AG09319 (cell line): ENCODE measurements at places on chromosomes 16 and 17.

DNA sequence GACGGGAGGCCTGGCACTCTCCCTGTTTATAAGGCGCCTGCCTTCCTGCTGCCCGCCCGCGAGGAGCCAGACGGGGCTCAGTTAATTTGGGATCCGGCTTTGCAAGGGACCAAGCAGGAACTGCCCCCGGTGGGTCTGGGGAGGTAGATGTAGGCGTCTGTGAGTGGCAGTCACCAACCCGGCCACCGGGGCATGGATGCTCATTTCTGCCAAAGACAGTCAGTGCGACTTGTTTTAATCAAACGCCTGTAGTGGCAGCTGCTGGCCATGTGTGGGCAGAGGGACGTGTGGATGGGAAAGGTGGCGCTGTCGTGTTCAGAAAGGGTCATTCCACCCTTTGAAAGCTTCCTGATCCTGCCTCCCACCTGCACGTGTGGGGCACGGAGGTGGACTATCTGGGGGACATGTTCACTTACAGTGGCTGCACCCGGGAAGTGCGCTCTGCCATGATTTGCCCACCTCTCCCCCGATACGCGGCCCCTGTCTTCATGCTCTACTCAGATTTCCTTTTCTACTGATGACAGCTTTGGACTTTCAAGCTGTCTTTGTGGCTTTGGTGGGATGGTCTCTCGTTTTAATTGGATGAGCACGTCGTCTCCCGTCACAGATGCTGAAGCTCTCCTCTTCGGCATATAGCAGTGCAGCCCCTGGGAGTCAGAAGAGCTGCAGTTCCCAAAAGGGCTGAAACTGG is 60.3 kb upstream of the CIBAR2 start:
- no peak for DNase-seq

- no peak for DNase-seq
Observed at GRCh38 chr17:49894761-49895160, 46.9 kb upstream of the TAC4 start.

GRCh38 chr17:62981933-62982332 is 15.9 kb downstream of the TANC2 start:
- no peak for DNase-seq

GRCh38 chr16:62989480-62989879 is 953.2 kb upstream of the CDH8 start:
- DNase-seq = no peak

- no peak for DNase-seq
Observed at GRCh38 chr16:69105501-69106361, at the start of gene HAS3. Gene HAS3 (plus strand): TSS chr16:69105653. CDS start chr16:69109396, 3,743 bp downstream.

DNA sequence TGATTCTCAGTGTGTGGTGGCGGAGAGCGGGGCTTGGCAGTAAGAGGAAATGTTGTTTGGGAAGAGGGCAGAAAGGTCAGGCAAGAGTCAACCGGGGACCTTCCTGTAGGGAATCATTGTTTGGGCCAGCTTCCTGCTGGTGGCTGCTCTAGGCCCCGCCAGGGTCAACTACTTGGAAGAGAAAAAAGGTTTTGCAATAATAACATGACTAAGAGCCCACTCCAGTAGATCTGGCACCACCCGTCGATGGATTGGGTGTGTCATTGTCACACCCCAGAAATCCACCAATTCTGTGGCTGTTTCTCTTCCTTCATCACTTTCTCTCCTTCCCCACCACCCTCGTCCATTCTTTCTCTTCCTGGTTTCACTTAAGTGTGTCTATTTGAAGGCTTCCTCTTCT is 4.2 kb upstream of the KRT24 start:
- no peak for DNase-seq

- no peak for DNase-seq
Observed at GRCh38 chr16:2960183-2961010, 3.7 kb upstream of the KREMEN2 start.

GRCh38 chr16:66717776-66718175 is 21.2 kb upstream of the CMTM4 start:
- DNase-seq = no peak

DNA sequence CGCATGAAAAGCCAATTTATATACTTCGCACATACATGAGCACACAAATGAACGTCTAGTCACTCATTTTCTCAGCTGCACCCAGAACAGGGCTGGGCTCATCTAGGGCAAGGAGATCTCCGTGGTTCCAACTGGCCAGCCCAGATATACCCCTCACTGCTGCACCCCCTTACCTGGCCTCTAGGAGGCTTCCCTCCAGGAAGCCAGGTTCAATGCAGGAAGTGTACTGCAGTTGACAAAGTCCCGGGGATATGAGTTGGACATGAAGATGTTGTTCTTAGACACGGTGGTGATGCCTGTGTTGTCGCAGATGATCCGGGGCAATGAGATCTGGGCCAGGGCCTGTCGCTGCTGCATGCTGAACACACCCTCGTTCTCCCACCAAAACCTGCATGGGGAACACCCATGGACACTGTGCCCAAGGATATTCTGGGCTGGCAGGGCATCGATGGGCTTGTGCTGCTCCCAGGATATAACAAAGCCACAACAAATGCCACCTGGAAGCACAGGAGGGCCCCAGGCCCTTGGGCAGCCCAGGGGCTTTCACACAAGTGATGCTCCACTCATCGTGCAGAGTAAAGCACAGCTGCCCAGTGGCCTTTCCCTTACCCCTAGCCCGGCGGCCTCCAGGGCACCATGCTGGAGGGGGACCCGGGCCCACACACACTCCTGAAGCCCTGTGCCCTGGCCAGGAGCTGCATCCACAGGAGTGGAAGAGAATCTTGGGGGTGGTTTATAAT is 10.1 kb downstream of the MPO start:
- no peak for DNase-seq

GRCh38 chr17:33131620-33132019 is 140.0 kb downstream of the SPACA3 start:
- no peak for DNase-seq

DNA sequence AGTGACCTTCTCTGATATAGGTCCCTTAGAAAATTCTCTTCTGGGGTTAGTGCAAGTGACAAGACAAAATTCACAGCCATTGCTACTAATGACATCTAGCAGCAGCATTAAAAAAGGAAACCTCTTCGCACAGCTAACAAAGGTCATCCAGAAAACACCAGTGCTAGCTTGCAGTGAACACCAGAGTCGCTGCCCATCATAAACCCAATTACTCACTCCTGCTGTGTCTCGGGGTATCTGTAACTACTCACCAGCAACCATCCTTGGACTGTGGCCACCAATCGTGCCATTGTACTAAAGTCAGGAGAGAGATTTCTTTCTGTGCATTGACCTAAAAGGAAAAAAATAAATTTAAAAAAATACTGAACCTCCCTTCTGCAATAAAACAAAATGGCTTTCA is 1494.7 kb upstream of the CDH8 start:
- DNase-seq = no peak

DNA sequence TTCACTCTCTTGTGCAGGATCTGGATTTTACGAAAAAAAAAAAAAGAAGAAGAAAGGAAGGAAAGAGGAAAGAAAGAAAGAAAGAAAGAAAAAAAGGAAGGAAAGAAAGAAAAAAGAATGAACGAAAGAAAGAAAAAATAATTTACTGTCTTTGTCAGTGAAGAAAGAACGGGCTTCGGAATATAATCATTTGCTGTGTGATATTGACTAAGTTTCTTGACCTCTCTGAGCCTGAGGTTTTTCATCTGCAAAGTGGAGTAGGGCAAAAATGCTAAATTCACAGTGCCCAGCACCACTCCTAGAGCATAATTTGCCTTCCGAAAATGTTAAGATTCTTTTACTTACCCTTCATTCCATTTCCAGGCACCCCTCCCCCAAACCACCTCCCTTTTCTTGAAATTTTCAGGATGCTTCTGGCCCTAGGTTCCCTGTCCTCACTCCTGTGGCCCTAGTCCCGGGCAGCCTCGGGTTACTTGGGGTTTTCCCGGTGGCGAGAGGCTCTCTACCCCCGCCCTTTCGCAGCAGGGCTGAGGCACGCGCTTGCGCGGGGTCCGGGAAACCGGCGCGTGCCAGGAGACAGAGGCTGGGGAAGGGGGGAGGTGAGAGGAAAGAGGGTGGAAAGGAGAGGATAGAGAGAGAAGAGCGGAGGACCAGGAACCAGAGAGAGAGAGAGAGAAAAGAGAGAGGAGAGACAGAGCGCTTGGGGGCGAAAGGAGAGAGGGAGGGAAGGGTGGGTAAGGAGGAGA is at the start of gene CNTNAP1:
CNTNAP1 (plus strand) TSS at position 556 of the 746 bp plus-strand sequence. CDS start 299 bp downstream, outside the sequence.
- DNase-seq = no peak

- DNase-seq = no peak
Observed at GRCh38 chr16:48576927-48577326, 33.1 kb downstream of the N4BP1 start.

DNA sequence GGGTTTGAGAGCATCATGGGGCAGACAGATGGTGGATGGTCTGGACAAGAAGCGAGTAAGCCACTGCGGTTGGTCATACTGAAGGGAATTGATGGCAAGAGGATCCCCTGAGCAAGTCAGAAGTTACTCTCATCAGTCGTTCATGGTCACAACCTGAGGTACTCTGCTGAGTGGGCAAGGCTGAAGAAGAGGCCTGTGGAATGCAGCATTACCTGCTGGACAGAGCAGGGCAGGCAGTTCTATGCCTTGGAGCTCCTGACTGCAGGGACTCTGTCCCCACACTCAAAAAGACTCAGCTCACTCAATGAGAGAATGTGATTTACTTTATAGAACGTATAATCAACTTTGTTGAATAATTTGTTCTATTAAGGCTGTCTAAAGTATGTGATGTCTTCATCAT is 28.3 kb downstream of the ALDH3A2 start:
- no peak for DNase-seq

GRCh38 chr16:83994703-83995102 is 26.7 kb downstream of the NECAB2 start:
- DNase-seq = no peak

DNA sequence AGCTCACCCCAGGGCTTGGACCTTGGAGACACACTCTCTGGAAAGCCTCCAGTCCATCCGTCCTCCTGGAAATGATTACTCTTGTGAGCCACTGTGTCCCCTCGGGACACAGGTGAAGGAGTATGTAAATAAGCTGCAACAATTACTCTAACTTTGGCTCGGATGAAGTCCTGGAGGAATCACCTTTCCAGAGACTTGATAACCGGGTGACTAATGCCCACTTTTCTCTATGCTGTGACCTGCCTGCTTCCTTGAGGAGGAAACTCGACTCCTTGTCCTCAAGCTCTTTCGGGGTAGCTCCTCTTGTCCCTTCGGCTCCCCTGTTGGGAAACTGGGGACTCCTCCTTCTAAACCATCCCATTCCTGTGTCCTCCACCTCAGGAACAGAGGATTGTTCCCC is at the start of gene OR1A1:
OR1A1 (plus strand) TSS at position 301 of the 400 bp plus-strand sequence. CDS start 7,954 bp downstream, outside the sequence.
- DNase-seq = no peak

- peak; percentile 3 for DNase-seq
Observed at GRCh38 chr16:20385844-20386832, 18.4 kb downstream of the PDILT start.

DNA sequence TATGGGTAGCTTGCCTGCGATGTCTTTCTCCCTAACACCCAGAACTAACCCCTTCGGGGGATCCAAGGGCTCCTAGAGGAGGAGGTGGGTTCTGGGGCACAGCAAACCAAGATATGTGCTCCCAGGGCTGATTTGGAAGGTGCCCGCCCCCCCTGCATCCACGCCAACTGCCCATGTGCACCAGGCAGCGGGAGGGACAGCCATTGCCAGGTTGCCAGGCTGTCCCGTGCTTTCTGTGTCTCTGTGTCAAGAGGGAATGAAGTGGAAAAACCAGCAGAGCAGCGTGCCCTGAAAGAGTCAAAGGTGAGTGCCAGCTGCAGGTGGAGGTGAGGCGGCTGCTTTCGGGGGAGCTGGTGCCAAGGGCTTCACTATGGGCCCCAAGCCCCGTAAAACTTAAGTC is 6.4 kb downstream of the TEKT5 start:
- no peak for DNase-seq

- no peak for DNase-seq
Observed at GRCh38 chr16:57382535-57383275, 10.4 kb downstream of the CX3CL1 start.

- no peak for DNase-seq
Observed at GRCh38 chr17:27541301-27542023, 85.2 kb downstream of the KSR1 start.

DNA sequence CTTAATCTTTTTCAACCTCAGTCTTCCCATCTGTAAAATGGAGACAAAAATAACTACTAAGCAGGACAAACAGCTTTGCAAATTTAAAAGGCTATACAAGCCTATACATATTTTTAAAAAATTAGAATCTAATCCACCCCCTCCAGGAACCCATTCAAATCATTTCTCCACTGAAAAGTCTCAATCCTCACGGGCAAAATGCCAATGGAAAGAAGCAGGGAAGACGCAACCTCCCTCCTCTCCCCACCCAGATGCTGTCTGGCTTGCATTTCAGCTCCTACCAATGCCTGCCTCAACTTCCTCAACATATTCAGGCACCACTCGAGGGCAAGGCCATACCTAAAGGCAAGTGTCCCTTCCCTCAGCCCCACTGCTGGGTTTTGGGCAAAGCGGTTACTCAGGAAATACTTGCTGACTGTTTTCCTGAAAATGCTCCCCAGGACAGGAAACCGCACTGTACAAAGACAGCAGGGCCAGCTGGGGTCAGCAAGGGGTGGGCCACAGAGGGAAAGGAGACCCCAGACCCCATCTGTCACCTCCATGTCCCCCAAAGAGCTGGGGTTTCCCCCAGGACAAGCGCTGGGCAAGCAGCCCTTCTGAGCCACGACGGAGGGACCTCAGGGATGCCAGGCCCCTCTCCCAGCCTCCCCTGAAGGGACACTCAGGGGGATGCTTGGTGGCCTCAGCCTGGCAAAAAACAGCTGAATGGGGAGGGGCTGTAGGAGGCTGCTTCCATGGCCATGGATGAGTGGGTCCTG is 47.7 kb upstream of the DOC2B start:
- DNase-seq = no peak

- no peak for DNase-seq
Observed at GRCh38 chr17:21680366-21680765, 12.0 kb upstream of the KCNJ18 start.

- no peak for DNase-seq
Observed at GRCh38 chr16:4674926-4675530, 18.3 kb upstream of the NUDT16L1 start.

- DNase-seq = no peak
Observed at GRCh38 chr16:47884116-47884725, 271.6 kb downstream of the ABCC12 start.

DNA sequence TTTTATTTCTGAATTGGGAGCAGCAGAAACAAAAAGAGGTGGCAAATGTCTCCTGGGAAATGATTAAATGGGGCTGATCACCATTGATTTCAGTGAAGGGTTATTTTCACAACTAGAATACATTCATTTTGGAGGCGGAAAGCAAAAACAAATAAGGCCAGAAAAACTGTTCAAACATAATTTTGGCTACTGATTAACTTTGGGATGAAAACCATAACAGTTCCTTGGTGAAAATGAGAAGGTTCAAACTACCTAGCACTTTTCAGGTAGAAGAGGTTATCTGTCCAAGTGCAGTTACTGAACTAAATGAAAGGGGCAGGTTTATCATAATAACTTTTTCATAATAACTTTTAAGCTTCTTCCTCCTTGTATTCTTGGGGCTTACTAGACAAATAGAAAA is 718.5 kb downstream of the CDH11 start:
- DNase-seq = no peak

GRCh38 chr16:57276596-57276995 is 7.9 kb downstream of the PLLP start:
- no peak for DNase-seq
